ENCODE measurements at places on chromosomes 7 and 10.

DNA sequence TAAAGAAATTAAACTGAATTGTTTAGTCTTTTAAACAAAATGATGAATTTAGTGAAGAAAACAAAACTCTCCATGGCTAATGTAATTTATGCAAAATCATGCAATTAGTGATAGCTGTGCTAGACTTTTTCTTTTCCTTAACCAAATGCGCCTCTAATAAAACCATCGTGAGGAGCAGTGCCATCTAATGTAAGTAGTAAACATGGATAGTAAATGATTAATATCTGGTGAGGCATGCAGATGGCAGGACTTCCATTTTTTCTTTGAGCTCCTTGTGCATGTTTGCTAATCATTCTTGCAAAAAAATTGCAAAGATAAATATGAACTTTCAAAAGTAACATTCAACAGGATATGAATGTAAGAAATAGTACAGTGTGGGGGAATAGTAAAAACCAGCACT, 2.3 kb downstream of the INSYN2A start:
- no peak for DNase-seq

DNA sequence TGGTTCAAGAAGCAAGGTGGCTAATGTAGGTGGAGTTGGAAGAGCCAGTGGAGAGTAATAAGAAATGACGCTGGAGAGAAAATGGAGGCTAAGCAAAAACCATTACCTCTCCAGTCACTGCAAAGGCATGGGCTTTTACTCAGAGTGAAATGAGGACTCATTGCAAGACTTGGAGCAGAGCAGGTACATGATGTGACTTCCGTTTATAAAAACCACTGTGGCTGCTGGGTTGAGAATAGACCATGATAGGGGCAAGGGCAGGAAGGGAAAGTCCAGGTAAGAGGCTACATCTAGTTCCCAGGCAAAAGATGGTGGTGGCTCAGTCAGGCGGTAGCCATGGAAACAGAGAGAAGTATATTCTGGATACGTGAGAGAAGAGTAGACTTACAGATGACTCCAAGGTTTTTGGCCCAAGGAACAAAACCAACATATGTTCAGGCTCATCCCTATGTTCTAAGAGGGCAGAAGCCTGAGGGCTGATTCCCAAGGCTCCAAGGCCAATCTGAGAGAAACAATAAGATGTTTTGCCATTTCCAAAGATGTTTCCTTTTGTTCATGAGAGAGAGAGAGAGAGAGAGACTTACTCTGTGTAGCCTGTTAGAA, 21.5 kb upstream of the PDE1C start:
- DNase-seq: no peak

DNA sequence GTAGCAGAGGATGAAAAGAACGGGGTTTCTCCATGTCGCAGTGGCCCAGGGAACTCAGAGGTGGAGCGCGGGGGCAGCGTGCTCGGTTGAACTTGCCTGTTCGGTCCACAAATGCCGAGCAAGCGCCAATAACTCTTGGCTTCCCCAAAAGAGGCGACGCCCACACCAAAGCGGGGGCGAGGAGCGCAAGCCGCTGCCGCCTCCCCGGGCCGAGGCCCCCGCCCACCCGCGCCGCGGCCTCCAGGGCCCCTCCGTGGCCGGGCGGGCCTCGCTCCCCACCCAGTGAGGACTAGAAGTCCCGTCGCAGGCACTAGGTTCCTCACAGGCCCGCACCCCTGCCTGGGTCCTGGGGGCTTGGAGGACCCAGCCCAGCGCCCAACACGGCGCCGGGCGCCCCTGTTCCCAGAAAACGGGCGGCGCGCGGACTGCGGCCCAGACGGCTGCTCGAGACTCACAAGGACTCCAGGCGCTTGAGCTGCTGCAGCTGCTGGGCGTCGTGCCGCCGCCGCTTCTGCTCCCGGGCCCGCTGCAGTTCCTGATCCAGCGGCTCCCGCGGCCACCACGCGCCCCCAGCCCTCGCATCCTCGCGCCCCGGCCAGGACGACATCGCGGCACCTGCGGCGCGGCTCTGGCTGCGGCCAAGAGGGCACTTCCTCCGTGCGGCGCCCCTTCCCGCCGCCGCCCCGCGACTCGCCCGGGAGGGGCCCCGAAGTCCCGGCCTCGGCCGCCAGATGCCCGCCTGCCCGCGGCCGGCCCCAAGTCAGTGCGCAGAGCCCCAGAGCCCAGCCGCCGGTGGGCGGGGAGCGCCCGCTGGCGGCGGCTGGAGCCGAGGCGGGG, 14.6 kb upstream of the FKBP9 start:
- peak; percentile 97 for DNase-seq

GRCh38 chr10:12909182-12909835, 92.2 kb downstream of the CCDC3 start:
- DNase-seq: no peak

GRCh38 chr7:70356787-70357328, 758.6 kb downstream of the AUTS2 start:
- DNase-seq: no peak

- no peak for DNase-seq
Measured at GRCh38 chr10:1292611-1293031, 236.4 kb downstream of the WDR37 start.
